ENCODE measurements at places on chromosomes 7 and 10.

- no peak for DNase-seq
Observed at GRCh38 chr7:121853307-121853706, 19.7 kb upstream of the PTPRZ1 start.

GRCh38 chr7:29194594-29195427, at the start of gene CHN2:
Gene CHN2, plus strand, starts transcription at chr7:29194775.
- DNase-seq: peak; percentile 46

GRCh38 chr10:80196270-80196949, 8.9 kb downstream of the ANXA11 start:
- peak; percentile 82 for DNase-seq

DNA sequence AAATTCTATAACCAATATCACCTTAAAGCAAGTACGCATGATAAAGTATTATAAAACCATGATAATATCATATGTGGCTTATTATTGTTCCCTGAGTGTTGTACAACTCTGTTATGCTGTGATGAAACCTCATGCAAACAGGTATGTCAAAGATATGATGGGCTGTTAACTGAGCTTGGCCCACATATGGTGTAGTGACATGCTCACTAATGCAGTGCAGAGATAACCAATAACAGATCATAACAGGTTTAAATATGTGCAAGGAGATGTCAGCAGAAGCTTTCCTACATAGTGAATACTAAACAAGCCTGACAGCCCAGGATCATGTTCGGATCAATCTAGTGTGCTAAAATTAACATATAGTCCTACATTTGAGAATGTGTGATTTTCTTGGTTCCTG, 9.6 kb downstream of the CFTR start:
- DNase-seq: no peak

GRCh38 chr7:117402109-117402508, 25.2 kb downstream of the ASZ1 start:
- no peak for DNase-seq

- peak; percentile 59 for DNase-seq
Observed at GRCh38 chr7:3461923-3462322, 160.9 kb downstream of the SDK1 start.

GRCh38 chr10:122285506-122286444, 14.7 kb downstream of the BTBD16 start:
- DNase-seq: no peak

DNA sequence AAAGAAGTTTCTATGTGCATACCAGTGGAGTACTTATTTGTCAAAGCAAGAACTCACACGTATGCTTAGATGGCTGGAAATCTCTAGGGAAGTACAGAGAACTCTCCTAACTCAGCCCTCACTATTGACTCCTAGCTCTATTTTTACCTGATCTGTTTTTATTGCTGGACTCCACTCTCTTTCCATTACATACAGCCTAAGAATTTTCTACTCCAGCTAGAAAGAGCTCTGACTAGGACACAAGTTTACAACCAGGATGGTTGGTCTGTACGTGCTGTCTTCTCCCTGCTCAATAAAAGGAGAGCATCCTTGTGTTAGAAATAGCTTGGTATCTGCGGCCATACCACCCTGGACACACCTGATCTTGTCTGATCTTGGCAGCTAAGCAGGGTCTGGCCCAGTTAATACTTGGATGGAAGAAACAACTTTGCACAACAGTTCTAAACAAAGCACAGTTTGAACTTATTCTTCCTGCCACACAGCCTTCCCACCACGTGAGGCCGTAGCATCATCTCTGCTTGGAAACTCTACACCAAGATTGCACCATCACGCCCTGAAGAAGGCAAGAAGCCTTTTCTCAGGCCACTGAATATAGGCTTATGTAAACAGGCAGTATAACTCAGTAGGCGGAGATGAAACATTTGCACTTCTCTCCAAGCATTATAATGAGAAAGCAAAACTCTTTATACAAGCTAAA, 50.7 kb downstream of the KCNMA1 start:
- no peak for DNase-seq

- DNase-seq: no peak
Observed at GRCh38 chr10:31187607-31188210, 131.3 kb upstream of the ZEB1 start.

- no peak for DNase-seq
Observed at GRCh38 chr7:151754688-151755130, 122.2 kb downstream of the PRKAG2 start.

DNA sequence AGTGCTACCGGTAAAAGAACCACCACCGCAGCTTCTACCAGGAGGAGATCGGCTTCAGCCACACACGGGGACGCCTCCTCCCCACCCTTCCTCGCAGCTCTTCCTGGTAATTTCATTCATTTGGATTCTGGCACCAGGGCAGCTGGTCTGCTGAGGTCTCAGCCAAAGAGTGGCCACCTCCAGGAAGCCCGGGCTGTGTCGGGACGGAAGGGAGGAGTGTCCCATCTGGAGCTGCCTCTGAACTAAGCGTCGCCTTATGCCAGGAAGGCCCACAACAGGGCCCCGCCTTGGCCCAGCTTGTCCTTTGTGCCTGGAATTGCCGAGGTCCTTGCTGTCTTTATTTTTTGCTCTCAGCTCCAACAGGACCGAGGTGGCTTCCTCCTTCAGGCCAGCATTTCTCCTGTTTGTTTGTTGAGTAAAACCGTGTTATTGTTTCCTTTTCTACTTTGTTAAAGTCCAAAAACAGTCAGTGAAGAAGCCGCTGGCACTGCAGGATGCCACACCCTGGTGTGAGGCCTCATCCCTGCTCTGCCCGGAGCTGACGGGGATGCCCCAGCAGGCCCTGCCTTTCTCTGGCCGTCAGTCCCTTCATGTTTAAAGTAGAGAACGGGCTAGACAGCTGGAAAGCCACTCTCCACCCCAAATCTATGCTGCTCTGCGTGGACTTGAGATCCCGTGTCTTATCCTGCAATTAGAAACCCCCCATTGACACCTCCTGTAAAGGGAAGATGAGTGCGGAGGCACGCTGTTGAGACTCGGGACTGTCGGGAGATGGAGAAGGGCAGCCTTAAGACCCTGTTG, 24.5 kb upstream of the TTYH3 start:
- no peak for DNase-seq

- DNase-seq: no peak
Observed at GRCh38 chr10:98910546-98910945, 325.1 kb downstream of the HPSE2 start.

GRCh38 chr10:111531690-111532089, 454.9 kb downstream of the ADRA2A start:
- no peak for DNase-seq

DNA sequence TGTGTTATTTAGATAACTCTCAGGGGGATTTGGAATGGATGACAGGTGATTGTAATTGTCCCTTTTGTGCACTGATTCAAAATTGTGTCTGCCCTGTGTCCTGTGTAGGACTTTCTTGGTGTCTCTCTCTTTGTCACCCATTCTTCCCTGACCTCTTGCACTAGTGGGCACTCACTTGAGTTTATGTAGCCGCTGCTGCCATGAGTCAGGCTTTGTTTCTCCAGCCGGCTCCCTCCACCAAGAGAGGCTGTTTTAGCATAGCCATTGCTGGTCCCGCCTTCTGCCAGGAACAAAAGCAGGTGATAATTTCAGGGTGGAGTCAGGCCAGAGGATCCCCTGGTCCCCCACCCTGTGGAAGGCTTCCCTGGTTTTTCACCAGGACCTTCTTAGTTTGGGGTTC, 8.4 kb downstream of the COL17A1 start:
- DNase-seq: no peak

DNA sequence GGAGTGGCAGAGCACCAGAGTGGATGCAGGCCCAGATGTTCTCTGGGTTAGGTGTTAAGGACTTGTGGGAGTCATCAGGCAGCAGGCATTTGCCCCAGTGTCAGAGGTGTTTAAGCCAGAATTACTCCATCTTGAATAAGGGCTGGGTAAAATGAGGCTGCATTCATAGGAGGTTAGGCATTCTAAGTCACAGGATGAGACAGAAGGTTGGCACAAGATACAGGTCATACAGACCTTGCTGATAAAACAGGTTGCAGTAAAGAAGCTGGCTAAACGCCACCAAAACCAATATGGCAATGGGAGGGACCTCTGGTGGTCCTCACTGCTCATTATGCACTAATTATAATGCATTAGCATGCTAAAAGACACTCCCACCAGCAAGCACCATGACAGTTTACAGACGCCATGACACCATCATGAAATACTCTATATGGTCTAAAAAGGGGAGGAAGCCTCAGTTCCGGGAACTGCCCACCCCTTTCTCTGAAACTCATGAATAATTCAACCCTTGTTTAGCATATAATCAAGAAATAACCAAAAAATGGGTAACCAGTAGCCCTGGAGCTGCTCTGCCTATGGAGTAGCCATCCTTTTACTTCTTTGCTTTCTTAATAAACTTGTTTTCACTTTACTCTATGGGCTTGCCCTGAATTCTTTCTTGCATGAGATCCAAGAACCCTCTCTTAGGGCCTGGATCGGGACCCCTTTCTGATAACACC, 882 bp upstream of the LRRC61 start:
- DNase-seq: peak; percentile 74

DNA sequence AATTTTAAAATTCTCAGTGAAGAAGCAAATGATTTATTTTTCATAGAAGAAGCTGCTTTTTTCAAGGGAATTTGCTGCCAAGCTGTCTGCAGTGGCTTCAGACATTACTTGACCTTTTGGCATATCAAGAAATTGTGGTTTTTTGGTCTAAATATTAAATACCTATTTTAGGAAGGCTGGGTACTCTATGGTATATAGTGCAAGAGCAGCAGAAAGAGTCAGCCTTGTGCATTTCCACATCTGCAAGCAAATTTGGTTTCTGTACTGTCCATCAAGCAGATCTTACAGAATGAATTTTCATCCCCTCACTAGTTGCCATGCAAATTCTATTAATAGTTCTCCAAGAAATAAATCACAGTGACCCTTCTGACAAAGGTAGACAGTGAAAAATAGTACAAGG, 222.0 kb downstream of the BICC1 start:
- DNase-seq: no peak

DNA sequence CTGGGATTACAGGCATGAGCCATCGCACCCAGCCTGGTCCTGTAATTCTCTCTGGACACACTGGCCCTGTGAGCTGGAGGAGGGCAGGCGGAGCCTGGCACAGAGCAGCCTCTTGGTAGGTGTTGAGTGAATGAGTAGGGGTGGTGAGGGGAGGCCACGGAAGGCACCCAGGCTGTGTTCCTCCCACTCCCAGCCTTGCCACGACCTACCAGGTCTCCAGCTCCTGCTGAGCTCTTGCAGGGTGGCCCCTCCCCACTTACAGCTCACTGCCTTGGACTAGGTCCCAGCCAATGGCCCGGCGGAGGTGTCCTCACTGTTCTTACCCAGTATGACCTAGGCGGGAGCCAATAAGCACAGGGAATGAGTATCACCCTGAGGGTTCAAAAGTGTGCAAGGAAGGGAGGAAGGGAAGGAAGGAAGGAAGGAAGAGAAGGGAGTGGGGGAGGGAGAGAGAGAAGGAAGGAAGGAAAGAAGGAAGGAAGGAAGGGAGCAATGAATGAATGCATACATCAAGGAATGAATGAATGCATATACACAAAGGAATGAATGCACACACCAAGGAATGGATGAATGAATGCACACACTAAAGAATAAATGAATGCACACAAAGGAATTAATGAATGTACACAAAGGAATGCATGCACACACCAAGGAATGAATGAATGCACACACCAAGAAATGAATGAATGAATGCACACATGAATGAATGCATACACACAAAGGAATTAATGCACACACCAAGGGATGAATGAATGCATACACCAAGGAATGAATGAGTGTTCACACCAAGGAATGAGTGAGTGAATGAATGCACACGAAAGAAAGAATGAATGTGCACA, 45.5 kb downstream of the GTF2IRD1 start:
- no peak for DNase-seq

- no peak for DNase-seq
Observed at GRCh38 chr7:85424298-85424697, 237.4 kb upstream of the SEMA3D start.

- no peak for DNase-seq
Observed at GRCh38 chr7:81327468-81328266, 408.8 kb upstream of the SEMA3C start.

DNA sequence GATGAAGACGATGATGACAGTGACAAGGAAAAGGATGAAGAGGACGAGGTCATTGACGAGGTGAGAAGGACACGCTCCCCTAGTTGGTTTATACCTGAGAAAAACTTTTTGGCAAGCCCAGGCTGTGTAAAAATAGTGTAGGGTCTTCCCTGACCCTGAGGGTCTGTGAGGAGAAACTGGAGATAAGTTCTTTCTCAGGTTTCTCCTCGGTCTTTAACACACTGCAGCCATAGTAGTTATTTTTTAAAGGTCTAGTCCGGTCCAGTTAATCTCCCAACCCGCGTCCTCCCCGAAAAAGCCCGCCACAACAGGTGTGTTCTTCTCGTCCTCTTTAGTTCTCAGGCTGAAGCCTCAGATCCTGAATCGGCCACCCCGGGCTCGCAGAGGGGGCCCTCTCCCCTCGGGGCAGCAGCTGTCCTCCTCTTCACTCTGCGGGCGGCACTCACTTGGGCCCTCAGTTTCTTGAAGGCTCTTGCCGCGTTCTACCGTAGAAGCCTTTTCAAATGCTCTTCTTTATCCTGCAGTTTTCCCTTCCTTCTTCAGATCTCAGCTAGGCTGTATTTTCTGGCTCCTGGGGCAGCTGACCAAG, 411 bp downstream of the BCCIP start:
- DNase-seq: peak; percentile 15

- no peak for DNase-seq
Observed at GRCh38 chr7:16702441-16702840, 51.1 kb upstream of the TSPAN13 start.

- DNase-seq: no peak
Observed at GRCh38 chr7:150965273-150965830, 12.8 kb downstream of the KCNH2 start.

- DNase-seq: no peak
Observed at GRCh38 chr10:85612378-85612775, 754.2 kb downstream of the GRID1 start.
